Inflammatory macrophage treated with lipopolysaccharide for 4 hours (primary cell): ENCODE measurements at places on chromosomes 1 and 21.
A peak's percentile ranks its signal among the peaks of the same experiment; 100 is the strongest.

- peak; percentile 50 for DNase-seq
These were observed 106.2 kb upstream of the DPT start for GRCh38 chr1:168835176-168835575.

- DNase-seq: no peak
These were observed 36.7 kb downstream of the WARS2 start for GRCh38 chr1:119103764-119104163.

DNA sequence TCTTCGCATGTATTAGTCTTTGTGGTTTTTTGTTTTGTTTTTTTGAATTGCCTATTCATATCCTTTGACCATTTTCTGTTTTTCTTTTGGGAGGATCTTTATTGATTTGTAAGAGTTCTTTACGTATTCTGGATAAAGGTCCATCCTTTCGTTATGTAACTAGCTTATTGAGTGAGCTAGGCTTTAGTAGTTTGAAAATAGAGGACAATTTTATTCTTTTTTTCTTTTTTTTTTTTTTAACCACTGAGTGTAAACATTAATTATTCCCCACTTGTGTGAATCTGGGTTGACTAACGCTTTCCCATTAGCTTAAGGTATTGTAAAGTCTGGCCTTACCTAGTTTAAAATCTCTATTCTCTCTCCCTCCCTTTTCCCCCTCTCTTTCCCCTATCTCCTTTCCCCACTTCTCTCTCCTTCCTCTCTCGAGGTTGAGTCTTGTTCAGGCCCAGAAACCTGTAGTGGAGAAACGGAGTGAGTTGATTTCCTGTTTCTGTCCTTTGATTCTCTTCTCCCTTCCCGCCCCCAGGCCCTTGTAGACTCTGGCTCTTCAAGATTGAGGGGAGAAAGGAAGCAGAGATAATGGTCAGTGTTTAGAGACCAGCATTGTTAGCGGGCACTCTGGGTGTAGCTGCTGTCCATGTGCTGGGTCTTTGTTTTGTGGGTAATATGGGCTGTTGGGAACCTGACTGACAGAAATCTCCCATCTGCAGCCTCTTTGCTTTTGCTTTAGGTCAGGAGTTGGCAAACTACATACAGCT, 1.5 kb downstream of the MORC3 start:
- peak; percentile 70 for DNase-seq

DNA sequence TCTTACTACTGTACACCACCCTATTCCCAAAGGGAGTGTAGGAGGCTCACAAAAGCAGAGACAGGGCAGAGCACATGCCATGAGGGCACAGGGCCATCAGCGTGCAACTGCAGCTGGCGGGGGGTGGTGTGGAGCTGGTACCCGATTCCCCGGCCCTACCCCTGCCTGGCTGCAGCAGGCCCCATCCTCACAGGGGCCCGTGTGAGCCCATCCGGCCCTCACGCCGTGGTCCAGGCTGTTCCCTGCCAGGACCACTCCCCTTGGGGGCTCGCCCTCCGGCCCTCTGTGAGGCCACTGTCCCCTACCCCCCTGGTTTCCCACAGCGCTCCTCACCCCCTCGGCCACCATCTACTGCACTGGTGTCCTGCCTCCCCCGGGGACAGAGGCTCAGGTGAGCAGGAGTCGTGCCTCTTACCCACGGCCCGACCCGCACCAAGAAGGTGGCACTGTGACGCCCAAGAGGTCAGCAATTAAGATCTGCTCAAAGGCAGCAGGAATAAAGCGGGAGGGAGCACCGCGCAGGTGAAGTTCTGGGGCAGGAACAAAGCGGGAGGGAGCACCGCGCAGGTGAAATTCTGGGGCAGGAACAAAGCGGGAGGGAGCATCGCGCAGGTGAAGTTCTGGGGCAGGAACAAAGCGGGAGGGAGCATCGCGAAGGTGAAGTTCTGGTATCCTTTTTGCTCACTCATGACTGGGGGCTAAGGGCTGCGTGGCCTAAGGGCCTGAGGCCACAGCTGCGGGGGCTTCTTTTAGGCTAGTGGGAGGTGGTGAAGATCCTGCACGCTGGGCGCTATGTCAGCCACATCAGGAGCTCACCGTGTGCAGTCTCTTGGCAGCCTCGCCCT, 3.9 kb downstream of the POFUT2 start:
- DNase-seq: no peak

GRCh38 chr1:44213222-44214112, at the start of gene DMAP1:
TSS of gene DMAP1 (plus strand) at chr1:44213471. CDS start at chr1:44213754, 283 bp downstream.
- peak; percentile 75 for DNase-seq

- no peak for DNase-seq
These were observed 516 bp upstream of the NMNAT2 start for GRCh38 chr1:183418696-183419095.
